Activated CD4-positive, alpha-beta T cell treated with anti-CD3 and anti-CD28 coated beads for 4 hours (primary cell): ENCODE measurements at places on chromosomes 3 and 15.

DNA sequence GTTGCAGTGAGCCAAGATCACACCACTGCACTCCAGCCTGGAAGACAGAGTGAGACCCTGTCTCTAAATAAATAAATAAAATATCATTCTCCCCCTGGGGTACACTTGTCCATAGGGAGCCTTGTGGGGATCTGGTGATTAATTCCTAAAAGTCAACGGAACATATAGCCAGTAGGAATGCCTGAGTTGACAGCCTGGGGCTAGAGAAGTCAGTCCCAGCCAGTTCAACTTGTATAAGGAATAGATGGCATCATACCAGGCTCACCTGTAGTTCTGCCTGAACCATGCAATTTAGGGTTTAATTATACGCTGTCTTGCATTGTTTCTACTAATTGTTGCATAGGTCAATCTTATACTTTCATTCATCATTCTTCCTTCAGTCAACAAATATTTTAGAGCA lies 5.9 kb upstream of the BOC start:
- DNase-seq = no peak

DNA sequence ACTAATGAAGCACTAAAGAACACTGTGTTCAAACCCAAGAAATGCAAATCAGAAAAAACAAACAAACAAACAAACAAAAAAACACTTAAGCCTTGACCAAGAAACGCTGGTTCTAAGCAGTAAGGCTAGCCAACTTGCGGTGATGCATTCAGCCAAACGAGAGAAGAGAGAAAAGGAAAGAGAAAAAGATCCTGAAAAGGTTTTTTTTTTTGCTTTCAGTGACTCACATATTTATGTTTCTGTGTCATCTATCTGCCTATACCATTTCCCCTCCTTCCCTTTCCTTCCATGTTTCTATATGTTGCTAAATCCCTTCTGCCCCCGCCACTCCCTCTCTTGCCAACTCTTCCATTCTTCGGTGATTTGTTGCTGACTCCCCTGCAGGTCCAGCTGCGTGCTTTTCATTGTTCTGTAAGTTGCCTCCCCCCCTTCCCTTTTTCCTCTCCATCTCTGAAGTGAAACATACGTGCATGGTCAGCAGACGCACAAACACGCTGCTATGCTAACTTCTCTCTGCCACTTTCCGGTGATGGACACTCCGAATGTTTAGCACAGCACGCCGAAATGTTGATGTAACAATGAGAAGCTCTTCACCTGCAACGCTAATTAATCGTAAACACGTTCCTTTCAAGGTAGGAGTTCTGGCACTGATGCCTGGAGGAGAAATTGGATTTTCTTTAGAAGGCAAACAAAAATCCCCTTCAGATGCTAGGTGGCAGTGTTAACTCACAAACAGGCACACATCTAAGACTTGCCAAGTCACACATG lies 154.4 kb downstream of the TUSC7 start:
- DNase-seq = no peak

DNA sequence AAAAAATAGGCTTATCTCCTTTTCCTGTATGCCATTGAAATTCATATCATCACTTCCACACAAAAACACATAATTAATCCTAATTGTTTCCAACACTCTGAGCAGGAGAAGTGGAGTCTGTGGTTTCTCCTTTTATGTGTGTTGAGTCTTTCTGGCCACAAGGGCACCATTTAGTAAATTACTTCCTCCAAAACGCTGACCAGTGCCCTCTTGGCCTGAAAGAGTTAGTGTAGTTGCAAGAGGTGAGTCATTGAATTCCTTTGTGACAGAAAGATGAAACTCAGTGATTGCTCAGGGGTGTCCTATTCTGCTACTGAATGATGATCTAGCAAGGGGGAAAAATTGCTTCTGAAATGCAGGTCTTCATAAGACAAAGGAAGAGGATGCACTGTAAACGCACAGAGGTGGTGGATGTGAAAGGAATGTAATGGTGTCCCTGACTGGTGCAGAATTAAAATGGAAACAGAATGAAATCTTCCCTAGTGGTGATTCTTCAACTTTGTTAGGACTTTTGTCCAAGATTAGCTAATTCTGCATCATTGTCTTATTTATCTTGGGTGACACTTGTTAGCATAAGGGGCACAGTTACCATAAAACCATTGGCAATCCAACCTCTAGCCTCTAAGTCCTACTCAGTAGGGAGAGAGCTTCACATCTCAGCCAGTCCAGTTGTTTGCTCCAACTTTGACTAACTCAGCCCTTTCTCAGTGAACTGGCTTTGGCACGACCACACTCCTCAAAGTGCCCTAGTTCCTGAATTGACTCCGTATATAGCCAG lies 208.4 kb upstream of the NANOGP8 start:
- no peak for DNase-seq

DNA sequence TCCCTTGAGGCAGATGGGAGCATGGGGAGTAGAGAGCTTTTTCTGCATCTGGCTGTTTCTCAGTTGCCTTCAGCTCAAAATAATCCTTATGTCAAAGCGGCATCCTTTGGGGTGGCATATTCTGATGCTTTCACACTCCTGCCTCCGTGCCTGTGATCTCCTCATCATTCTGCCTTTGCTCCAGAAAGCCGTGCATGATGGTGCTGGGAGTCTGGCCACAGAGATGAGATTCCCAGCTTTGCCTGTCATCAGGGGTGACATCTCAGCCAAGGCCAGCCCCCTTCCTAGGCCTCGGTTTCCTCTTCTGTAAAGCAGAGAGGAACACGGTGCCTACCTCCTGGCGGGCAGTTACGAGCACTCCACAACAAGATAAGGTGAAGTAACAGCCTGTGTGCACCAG lies 96.3 kb upstream of the ALDH1A3 start:
- no peak for DNase-seq

DNA sequence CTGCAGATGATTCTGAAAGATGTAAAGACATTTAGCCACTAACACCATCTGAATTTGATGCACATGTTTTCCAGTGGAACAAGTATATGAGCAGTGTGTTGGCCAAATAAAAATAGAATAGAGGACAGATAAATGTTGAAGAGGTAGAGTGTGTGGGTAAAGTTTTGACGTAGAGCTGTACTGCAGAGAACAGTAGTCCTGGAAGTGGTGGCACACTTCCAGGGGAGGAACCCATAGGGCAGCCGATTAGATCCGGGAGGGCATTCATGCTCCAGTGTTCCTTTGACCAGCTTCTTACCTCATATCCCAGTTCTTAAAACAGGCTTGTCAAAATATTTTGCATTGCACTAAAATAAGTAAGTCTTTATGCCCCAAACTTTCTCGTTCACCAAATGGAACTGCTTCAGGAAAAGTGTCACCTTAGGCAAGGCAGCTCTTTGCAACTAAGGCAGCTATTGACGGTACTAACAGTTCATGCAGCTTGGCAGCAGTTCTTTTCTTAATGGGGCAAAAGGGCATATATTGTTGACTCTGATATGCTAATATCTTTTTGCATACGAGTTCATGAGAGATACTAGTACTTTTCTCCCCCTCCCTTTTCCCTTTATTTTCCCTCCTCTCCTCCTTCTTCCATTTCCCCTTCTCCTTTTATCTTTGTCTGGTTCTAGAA lies 429.3 kb upstream of the AZI2 start:
- DNase-seq = no peak

- no peak for DNase-seq
Measured at GRCh38 chr15:28943146-28943545, 57.4 kb downstream of the APBA2 start.
